ENCODE measurements at places on chromosomes 4 and X.

GRCh38 chrX:13428053-13428786 is 108.4 kb upstream of the ATXN3L start:
- DNase-seq, result no peak

DNA sequence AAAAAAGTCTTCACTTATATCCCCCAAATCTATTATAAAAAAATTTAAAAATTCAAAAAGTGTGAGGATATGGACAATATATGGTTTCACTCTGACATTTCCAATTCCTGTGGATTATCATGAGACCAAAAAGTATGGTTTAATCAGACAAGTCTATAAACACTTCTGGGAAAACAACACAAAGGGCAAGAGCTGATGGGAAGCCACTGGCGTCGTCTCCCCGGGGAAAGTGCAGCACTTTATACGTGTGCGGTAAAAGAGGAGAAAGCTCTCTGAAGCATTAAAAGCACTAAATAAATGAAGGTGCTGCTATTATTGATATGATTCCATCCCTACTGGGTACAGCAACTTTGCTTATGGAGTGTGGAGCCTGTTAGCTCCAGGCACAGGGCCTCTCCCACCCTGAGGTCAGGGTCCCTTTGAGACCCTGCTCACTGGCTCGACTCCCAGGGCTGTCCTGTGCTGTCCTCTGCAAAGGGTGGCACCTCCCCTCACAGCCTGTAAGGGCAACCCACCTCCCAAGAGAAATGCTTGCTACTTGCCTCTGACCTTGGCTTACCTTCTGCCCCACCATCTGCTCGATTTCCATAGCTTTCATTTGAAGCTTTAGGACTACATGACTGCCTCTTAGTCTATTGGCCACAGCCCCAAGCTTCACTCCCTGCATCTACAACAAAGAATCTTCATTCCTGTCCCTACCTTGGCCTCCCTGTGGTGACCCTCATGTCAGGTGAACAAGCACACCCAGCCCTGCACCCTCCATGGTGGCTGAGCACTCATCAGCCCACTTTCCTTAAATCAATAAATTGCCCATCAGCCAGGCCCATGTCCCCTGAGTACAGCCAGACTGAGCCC is 248.6 kb downstream of the HNRNPD start:
- no peak for DNase-seq

- DNase-seq, result no peak
These were observed 28.3 kb downstream of the ADD1 start for GRCh38 chr4:2871911-2872310.

GRCh38 chrX:31128855-31129254 is 57.0 kb upstream of the FTHL17 start:
- DNase-seq, result no peak

- no peak for DNase-seq
These were observed 111.4 kb downstream of the CPZ start for GRCh38 chr4:8703857-8704495.

- no peak for DNase-seq
These were observed 344.4 kb downstream of the RAPGEF2 start for GRCh38 chr4:159447296-159447695.

DNA sequence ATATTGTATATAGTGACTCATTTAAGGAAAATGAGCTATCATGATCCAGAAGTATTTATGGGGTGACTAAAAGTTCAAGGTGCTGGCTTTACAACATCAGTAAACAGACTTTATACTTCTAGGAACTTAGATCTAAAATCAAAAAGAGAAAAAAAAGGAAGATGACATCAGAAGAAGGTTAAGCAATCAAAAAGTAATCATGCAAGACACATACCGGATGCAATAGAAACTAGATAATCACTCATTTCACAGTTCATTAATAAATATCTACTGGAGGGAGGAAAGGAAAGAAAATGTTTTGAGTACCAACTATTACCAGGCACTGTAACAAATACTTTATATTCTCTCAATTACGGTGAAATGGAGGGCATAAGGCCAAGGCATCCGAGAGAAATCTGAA is 276.4 kb downstream of the SPRY1 start:
- no peak for DNase-seq

GRCh38 chrX:101219864-101220346 is 319 bp downstream of the DRP2 start:
- DNase-seq, result no peak

DNA sequence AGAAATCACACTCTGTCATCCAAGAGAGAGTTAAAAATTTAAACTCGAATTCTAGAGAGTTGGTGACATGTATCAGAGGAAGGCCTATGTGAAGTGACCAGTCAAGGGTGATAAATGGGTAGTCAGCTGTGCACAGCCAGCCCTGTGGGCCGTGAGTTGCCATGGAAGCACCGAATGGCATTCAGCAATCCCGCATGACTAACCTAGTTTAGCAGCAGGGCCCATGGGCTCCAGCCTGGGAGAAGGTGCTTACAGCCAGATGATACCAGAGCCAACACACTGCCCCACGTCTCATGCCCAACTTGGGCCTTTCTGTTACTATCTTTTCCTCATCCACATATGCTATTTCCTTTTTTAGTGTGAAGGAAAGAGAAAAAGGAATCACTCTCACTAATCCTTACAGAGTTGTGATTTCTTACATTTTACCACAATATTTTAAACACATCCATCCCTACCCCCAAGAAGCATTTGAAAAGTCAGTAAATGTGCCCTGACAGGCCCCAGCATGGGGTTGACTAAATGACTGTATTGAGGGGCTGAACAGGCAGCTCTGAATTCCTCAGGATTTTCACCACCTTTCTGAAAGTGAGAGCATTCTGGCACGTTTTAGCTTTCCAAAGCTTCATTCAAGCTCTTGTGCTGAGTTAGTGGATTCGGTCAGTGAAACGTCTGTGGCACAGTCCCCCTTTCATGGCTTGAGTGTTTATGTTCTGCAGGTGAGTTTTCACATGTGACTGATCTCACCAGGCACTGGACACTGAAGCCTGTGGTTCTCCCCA is 104.2 kb downstream of the AFF1 start:
- DNase-seq, result no peak

DNA sequence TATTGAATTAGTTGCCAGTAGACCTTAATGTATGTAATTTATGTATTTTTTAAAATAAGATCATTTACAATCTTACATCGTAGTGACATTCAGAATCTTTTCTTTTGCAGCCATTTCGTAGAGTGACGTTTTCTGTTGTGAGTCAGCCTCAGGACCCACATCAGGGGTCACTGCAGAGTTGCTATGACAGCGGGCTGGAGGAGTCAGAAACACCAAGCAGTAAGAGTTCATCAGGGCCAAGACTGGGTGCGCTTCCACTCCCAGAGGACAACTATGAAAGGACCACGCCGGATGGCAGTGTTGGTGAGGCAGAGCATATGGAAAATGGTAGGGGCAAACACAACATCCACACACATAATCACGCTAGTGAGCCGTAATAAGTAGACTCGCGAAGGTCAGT is 199.9 kb downstream of the PCDH7 start:
- DNase-seq, result no peak

- DNase-seq, result no peak
These were observed 131.7 kb upstream of the PCDH18 start for GRCh38 chr4:137664046-137664387.

GRCh38 chrX:63744850-63745394 is 40.1 kb downstream of the ARHGEF9 start:
- DNase-seq, result no peak

GRCh38 chr4:10496200-10496599 is 39.0 kb upstream of the ZNF518B start:
- DNase-seq, result no peak

DNA sequence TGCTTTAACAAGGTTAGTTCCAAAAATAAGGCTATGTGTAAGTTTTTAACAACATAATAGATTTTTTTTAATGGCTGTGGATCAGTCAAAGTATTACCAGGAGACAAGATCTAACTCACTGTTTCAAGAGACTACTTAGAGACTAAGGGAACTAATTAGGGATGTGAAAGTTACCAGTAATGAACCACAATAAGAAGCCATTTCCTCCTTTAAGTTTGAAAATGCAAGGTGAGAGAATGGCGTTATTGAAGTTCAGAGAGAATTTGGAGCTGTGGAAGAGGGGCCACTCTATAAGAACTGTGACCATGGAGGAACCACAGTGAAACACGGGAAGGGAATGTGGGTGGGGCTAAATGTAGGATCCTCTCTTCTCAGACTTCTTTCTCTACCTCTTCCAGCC is 624.2 kb downstream of the GLUD2 start:
- DNase-seq, result no peak

DNA sequence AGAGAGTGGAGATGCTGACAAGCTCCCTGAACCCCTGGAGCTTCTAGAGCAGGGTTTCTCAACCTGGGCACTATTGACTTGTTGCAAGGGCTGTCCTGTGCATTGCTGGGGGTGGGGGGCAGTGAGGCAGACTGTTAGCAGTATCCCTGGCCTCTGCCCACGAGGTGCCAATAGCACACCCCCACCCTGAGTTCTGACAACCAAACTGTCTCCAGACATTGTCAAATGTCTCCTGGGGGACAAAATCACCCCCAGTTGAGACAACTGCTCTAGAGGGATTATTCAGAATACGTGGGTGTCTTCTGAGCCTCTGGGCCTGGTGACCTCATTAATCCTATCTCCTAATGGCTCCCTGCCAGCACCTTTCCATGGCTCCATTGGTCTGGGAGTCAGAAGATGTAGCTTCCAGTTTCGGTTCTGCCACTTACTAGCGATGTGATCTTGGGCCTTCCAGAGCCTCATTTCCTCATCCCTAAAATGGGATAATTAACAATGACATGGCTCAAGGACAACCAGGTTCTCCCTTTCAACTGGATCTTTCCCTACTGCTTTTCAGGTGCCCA is 17.6 kb upstream of the PJA1 start:
- DNase-seq, result no peak

DNA sequence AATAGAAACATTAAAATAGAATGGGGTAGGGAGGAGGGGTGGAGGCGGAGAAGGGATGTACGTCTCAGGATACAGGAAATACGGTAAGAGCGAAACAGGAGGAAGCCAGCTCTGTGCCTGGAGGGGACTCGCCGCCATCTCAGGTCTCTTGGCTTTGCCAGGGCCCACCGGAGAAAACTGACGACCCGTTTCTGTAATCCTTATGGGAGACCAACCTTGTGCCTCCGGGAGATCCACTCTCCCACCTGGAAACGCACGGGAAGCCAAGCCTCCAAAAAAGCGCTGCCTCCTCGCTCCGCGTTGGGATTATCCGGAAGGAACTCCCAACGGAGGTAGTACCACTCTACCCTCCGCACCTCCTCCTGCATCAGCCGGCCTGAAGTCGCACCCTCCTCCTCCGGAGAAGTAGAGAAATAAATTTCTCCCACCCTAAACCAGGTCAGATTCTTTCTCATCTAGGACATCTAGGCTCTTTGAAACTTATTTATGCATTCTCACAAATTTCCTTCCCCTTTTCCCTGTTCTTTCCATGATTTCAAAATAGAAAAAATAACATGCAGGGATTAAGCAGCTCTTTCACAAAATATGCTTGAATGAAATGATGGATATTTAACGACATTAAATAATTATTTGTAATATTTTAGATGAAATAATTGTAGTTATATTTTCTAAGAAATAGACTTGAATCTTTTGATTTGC is at the start of gene NBDY:
NBDY (plus strand) TSS at position 92 of the 699 bp plus-strand sequence; CDS start at position 203, 111 bp downstream.
- no peak for DNase-seq

DNA sequence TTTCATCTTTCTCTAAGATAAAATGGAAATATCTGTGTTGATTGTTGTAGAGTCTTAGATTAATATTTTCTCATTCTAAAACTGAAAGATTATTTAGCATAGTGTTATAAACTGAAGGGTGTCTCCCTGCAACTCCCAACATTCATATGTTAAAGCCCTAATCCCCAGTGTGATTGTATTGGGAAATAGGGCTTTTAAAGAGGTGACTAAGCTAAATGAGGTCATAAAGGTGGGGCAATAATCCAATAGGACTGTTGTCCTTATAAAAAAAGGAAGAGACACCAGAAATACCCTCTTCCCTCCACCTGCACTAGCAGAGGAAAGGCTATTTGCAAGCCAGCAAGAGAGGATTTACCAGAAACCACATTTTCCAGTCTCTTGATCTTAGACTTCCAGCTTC is 1626.4 kb downstream of the C4orf33 start:
- no peak for DNase-seq

DNA sequence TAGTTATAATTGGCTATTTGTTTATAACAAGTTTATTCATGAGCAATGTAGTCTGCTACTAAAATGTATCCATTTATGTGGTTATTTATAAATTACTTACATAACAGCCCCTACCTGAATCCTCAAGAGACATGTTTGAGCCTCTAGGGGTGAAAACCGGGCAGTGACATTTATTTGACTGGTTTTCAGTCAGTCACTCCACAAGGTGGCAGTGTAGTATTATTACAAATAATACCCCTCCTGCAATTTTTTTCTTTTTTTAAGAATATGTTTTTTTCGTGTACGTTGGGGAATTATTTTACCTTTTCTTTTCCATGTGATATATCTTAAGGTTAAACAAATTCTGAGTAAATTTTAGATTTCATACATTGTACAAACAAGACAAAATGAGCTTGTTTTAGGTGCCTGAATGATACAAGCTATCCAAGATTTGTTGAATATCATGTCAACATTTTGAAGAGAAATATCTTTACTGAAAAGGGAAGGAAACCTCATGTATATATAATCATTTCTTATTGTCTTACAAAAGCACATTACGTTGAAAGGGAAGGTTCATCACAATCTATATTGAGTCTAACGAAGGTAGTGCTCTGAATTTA is 598.7 kb upstream of the TECRL start:
- no peak for DNase-seq

DNA sequence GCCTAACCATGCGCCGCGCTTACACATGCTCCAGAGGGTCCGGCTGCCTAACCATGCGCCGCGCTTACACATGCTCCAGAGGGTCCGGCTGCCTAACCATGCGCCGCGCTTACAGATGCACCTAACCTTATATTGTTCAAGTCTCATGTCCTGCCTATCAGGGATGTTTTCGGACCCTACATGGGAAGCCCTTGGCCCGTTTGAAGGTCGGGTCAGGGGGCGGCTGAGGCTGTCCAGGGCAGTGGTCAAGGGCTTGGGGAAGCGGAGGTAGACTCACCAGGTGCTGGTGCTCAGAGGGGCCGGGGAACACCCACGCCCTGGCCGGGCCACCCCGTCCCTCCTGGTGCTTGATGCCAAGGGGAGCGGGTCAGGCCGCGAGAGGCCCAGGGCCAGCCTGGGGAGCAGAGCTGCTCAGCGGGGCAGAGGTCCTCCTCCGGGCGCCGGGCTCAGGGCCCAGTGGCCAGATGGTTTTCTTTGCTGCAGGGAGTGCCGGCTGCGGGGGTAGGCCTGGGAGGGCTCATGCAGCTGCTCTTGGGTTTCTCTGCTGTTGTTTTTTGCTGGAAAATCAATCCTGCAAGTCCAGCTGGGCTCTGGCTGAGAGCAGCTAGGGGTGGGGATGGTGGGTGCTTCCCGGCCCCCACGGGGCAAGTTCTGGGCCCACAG is 35.4 kb upstream of the SPON2 start:
- no peak for DNase-seq

DNA sequence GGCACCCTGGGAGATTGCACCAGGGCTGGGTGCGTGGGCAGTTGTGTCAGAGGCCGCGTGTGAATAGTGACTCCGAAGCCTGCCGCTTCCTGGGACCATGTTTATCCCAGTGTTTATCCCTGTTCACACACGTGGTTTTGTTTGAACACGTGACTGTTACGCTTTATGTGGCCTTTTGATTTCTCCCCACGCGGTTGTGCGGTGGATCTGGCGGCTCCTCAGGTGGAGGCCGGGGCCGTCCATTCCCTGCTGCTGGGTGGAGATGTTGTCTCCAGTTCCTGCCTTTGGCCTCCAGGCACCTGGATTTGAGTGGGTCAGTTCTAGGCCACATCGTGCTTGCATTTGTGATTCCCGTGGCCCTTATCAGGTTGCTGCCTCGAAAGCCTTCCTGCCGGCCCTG is 35.1 kb downstream of the NELFA start:
- no peak for DNase-seq

Data from GM18507 (cell line).